ENCODE measurements at places on chromosomes 11 and 22.
A peak's percentile ranks its signal among the peaks of the same experiment; 100 is the strongest.

DNA sequence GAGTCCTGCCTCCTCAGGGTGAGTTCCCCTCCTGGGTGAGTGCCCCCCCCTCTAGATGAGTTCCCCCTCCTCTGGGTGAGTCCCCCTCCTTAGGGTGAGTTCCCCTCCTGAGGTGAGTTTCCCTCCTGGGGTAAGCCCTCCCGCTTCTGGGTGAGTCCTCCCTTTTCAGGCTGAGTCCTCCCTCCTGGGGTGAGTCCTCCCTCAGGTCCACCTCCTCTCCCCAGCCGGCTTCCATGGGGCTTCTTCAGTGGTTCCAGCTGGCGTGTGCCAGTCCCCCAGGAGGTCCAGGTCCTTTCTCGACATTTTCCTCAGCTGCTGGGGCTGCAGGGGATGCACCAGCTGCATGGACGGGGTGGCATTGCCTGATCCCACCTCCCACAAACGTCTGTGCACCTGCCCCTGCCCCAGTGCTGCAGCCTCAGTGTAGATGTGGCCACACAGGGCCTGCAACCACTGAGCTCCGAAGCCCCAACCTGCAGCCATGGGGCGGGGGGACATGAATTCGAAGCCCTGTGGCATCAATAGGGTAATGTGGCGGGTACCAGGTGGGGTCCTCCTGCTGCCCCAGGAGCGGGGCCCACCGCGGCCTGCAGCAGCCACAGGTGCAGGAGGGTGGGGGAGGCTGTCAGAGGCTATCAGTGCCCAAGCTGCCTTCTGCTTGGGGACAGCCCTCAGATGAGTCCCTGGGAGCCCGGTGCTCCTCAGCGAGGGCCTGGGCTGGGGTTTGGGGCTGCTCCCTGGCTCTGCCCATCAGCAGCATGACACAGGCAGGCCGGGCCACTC lies 101.3 kb upstream of the FGF3 start:
- DNase-seq = no peak

- no peak for DNase-seq
Measured at GRCh38 chr22:26707090-26707489, 49.7 kb downstream of the MIAT start.

GRCh38 chr22:46985507-46985882 lies 223.0 kb downstream of the TBC1D22A start:
- DNase-seq = peak; percentile 12

- no peak for DNase-seq
Measured at GRCh38 chr11:17459236-17459896, 17.3 kb downstream of the ABCC8 start.

DNA sequence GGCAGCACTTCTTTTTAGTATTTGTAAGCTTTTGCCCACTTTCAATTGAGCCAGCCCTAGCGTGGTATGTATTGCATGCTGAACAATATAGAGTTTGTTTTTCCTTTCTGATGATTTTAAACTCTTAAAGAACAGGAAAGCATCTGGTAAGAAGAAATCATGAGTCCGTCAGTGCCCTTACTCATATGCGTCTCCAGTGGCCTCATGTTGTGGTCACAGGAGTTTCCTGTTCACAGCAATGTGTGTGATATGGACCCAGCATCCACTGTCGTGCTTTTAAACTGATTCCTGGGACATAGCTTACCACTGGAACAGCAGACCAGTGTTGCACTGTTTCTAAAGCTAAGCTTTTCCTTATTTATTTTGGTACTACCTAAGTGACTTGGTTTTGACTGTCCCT lies 40.1 kb downstream of the BID start:
- no peak for DNase-seq

DNA sequence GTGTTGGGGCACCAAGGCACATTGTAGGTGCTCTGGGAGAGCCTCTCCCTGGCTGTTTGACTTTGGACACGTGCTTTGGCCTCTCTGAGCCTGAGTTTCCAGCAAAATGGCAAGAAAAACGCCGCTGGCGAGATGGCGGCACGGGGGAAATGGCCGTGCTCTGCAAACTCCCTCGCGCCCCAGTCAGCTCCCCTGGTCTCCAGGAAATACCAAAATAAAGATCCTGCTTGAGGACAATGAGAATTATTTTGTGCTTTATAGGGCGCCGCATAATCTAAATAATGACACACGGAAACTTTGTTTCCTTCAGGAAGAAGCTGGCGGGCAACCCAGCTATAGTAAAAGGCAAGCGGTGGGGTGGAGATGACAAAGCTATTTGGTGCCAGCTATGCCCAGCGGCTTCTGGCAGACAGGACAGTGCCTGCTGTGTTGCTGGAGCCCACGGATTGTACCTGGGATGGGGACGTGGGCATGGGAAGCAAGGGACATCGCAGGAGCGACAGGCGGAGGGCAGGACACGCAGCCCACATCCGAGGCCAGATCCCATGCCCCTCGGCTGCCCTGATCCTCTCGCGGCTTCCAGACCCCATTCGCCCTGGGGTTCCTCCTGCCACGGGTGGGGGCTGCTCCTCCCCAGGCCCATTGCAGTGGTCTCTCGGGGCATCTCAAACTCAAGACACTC lies 26.3 kb upstream of the RFPL3 start:
- DNase-seq = no peak

DNA sequence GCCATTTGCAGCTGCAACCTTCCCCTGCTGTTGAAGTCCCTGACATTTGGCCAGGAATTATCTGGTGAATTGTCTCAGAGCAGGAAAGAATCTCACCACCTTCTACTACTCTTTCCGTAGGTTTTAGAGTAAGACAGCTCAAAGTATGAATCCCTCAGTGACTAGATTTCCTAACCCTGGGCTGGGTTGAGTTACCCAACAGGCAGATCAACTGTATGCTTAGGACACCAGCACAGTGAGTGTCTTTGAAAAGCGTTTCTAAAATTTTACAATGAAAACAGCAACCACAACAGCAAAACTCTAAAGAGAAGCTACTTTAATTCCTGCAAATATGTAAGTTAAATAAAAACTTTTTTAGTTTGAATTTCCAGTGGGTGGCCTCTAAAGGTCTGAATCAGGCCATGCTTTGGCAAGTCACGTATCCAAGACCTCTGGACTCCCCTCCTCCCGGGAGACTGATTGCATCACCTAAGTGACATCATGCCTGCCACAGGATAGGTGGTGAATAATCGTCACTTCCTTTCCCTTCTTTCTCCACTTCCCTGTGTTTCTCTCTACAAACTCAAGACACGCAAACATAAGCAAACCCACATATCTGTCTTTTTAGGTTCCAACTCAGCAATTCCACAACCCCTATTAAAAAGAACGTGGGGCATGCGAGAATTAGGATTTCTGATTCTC lies 7.8 kb downstream of the OR8B12 start:
- no peak for DNase-seq

DNA sequence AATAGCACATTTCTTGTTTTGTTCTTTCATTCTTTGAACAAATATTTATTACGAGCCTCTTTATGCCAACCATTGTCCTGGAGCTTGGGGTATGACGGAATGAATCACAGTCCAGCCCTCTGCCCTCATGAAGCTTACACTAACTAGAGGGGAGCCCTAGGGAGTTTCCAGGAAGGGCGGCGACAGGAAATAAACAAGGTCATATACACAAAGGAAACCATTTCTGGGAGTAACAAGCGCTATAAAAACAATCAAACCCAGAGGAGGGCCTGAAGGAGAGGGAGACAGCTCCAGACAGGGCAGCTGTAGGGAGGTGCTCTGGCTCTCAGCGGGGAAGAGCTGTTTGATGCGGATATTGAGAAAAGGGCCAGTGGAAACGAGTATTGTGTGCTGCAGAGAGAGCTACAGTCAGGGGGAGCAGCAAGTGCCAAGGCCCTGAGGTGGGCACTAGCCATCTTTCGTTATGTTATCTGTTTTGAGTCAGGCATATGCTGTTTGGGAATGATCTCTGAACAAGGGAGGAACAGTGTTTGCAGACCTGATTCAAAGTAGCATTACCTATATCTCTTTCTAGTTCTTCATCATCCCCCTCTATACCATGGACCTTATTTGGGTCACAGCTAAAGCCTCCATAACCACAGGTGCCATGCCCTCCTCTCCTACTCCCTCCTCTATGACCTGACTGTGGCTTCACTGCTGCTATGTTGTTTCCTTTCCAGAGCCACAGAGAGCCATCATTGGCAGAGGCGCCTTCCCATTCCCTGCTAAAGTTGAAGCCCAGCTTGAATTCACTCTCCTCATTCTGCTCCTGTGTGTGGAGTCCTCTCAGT lies 15.3 kb upstream of the ZBTB16 start:
- DNase-seq = no peak

DNA sequence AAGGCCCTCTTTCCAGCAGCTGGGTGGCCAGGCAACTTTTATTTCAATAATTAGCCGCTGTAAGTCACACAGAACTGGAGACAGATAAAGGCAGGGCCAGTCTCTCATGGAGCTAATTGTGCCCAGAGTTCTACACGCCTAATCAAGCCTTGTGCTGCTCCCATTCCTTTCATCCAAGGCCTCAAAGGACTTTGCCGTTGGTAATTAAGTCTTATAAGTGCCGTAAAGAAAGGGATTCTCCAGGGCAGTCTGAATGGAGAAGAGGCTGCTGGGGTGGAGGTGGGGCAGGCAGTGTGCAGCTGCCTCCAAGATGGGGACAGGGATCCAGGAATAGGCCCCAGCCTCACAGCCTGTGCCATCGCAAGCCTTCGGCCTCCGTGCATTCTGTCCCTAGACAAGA lies 357.9 kb downstream of the TENM4 start:
- no peak for DNase-seq

DNA sequence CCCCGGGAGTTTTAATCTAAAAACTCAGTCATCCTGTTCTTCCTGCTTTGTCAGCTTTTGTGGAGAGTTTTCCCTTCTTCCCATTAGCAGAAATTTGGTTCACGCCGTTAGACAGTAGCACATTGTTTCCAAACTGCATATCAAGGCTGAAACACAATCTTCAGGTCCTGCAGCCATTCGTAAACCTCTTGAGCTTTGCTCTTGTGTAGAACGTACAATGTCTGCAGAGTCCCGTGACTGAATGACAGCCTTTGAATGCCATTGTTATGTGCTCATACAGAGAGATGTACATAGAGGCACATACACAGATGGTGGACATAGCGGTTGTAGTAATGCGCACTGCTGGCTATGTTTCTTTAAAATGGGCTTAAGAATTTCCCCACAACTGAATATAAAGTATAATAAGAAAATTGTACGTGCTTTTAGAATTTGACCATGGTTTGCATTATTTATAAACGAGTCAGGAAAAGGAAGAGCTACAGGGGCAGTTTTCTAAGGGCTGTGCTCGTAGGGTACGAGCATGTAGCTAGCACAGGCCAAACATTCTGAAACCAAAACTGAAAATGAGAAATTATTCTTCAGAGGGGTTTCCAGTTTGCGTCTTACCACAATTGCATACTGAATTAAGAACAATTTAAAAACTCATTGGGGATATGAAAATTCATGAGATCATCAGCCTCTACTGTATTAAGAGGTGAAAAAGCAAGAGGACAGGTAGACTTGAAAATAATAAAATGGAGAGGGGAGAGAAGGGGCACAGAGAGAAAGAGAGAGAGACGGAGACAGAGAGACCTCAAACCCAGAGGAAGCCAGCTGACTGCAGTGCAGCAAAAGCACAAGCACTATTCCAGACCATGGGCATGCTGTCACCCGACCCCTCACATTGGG lies 310.1 kb downstream of the CADM1 start:
- no peak for DNase-seq

GRCh38 chr11:58928107-58928499 lies 11.2 kb upstream of the GLYATL1 start:
- DNase-seq = no peak

GRCh38 chr22:47102081-47102480 lies 339.6 kb downstream of the TBC1D22A start:
- DNase-seq = no peak

DNA sequence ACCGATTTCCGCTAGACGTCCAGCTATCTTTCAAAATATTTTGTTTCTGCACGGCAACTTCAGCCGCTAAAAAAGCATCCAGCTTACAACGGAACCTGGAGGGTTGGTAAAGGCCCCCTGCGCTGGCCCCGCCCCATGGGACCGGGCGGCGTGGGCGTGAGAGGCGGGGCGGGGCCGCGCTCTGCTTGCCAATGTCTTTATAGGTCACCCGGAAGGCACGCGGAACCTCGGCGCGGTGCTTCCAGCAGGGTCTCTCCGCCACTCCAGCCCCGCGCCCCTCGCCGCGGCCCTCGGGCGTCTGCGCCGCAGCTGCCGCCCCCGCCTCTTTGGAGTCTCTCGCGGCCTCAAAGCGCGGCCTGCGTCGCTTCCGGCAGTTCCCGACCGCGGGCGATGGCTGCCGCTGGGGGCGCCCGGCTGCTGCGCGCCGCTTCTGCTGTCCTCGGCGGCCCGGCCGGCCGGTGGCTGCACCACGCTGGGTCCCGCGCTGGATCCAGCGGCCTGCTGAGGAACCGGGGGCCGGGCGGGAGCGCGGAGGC lies at the start of gene FDX1:
TSS of gene FDX1 (plus strand) at position 218 of the 536 bp plus-strand sequence. CDS start at position 391, 173 bp downstream.
- DNase-seq = peak; percentile 45

- peak; percentile 78 for DNase-seq
Measured at GRCh38 chr11:61516675-61517572, 8.4 kb downstream of the LRRC10B start.

DNA sequence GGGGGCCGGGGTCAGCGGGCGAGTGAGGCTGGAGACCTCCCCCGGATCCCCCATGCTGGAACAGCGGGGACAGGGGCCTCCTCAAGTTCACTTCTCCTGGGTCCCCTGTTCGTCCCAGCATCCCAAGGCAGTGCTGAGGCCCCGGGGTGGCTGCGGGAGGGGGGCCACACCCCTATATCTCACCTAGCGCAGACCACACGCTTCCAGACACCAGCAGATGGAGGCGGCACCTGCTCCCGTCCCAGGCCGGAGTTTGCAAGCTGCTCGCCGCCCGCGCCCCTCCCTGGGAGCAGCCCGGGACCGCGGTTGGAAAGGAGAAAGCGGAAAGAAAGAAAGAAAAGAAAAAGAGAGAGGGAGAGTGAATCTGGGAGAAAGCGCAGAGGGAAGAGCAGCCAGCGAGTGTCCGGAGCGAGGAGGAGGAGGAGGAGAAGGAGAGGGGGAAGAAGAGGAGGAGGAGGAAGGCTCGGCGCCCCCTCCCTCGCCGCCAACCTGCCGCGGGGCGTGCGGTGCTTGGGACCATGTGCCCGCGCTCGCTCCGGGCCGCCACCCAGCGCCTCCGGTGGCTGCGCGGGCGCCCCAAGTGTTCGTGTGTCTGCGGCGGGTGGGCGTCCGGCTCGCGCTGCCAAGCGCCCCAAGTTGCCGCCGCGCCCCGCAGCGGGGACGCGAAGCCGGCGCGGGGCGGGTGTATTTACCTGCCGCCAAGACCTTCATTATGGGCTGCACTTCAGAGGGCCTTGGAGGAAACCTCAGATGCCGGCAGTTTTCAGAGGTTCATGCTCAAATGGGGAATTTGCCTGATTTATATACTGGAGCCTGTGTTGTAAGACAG lies at the start of gene LIF:
TSS of gene LIF (minus strand) at position 775 of the 829 bp plus-strand sequence. CDS start at position 711, 64 bp downstream.
- DNase-seq = no peak

GRCh38 chr11:70506658-70506970 lies 108.3 kb downstream of the CTTN start:
- DNase-seq = no peak

All from H54 (cell line).